ENCODE measurements at places on chromosomes 3 and 15.

- ATAC-seq: no peak
These were observed 767.5 kb upstream of the ROBO1 start for GRCh38 chr3:80535286-80535685.

DNA sequence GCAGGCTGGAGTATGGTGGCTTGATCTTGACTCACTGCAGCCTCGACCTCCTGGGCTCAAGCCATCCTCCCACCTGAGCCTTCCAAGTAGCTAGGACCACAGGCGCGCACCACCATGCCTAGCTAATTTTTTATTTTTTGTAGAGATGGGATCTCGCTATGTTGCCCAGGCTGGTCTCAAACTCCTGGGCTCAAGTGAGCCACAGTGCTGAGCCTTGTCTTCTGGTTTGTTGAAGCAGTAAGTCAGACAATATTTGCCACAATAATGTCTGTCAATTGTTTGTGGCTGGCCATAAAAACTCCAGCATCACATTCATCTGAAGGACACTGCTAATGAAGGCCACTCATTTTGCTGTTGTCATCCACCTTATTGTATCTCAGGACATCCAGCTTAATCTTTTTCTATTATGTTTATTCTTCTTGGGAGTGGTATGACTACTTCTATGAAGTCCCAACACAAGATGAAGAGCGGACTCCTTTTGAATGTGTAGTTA, 185.9 kb downstream of the FNDC3B start:
- no peak for ATAC-seq

DNA sequence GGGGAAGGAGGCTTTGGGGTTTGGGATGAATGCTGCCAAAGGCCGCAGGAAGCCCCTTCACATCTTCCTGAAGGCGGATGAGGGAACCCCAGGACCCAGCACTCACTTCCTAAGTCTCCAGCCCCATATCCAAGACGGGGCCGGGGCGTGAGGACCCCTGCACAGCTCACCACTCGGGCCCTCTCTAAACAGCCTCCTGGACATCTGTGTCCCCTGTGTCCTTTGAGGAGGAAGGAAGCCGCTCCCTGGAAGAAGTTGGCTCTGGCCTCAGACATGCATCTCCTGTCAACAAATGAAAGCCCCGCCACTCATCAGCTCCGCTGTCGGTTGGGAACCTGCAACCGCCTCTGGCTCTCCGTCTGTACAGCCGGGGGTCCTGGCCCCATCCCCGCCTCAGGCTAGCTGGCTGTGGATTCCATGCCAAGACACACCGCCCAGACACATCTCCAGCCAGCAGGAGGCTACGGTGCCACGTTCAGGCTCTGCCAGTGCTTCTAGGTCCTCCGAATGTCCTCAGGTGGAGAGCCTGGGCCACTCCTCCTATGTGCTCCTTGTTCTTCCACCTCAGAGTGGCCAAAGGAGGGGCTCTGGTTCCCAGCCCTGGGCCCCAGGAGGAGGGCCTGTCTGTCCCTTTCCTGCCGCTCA, 140.0 kb upstream of the MEF2A start:
- peak; percentile 67 for ATAC-seq

GRCh38 chr3:157175691-157176507, 16.0 kb upstream of the CCNL1 start:
- ATAC-seq: peak; percentile 61

DNA sequence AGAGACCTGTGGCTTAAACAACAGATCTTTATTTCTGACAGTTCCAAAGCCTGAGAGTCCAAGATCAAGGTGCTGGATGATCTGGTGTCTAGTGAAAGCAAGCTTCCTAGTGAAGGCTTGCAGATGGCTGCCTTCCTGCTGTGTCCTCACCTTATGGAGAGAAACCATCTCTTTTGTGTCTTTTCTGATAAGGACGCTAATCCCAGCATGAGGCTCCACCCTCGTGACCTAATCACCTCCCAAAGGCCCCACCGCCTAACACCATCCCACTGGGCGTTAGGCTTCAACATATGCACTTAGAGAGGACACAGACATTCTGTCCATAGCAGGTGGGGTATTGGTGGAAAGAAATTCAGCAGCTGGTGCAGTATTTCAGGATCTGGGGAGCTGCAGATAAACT, 19.8 kb upstream of the LYSMD4 start:
- ATAC-seq: no peak

DNA sequence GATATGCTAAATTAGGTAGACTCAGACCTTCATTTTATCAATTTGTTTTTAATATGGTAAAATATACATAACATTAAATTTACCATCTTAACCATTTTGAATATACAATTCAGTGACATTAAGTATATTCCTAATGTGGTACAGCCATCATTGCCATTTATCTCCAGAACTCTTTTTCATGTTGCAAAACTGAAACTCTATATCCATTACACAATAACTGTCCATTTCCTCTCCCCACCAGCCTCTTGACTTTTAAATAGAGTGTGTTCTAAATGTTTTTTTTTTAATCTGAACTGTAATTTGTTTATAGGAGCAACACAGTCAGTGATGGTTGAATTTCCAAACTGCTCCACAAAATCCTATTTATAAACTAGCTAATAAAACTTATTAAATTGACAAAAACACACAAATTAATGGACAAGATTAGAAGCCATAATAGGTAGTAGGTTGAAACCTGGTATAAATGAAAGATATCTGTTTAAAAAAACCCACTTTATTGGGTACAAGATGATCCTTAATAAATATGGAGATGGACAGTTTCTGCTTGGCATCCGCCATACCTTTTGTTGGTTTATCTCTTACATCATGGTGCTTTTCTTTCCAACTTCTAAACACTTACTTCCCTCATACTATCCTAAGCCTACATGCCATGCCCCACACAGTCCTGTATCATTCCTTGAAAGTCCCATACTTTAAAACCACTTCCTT, 142.4 kb downstream of the ZPLD1 start:
- no peak for ATAC-seq

GRCh38 chr3:16838561-16838960, 46.2 kb upstream of the PLCL2 start:
- ATAC-seq: no peak

GRCh38 chr15:52309154-52309548, 13.5 kb upstream of the MYO5C start:
- ATAC-seq: no peak

DNA sequence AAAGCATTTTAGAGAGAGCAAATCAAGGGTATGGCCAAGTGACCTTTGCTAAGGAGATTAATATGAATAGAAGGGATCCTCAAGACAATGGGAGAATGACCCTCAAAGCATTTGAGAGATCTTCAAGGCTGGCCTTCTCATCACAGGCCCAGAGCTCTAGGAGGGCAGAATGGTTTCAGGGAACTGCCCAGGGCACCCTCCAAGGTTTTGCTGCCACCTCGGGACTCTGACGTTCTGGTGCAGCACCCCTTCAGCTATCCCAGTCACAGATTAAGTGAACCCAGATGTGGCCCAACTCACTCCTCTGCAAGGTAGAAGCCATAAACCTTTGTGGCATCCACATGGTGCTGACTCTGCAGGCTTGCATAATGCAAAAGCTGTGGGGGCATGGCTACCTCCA, 209.3 kb downstream of the TLE3 start:
- no peak for ATAC-seq

DNA sequence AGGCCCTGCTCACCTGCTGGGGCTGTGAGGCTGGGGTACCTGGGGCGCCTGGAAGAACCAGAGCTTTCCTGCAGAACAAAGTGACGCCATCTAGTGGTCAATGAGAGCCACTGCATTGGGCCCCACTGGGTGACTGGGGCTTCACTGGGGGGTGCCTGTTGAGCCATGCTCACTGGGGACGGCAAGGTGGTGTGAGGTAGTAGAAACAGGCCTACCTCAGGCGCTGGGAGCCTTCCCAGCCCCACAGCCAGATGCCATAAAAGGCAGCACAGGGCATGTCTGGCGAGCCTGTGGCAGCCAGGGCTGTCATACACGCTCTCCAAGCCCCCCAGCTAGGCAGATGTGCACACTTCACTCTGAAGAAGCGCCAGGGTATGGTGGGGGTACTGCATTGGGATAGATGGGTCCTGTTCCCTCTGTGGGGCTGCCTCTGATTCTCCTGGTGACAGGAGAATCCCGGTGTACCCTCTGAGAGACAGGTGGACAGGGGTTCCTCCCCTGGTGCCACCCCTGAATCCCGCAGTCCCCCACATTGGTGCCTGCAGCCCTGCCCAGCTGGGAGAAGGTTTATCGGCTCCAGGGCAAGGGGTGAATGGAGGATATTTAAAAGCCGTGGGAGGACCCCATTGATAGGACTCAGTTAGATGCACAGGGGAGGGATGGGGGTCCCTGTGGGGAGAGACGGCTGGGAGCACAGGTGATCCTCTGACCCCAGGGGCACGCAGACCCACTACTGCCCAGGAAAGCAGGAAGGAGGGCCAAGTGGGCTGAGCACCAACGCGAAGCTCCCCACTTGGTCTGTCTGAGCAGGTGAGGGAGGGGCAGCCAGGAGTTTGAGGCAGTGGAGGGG, 178.8 kb downstream of the NSMCE3 start:
- peak; percentile 72 for ATAC-seq

DNA sequence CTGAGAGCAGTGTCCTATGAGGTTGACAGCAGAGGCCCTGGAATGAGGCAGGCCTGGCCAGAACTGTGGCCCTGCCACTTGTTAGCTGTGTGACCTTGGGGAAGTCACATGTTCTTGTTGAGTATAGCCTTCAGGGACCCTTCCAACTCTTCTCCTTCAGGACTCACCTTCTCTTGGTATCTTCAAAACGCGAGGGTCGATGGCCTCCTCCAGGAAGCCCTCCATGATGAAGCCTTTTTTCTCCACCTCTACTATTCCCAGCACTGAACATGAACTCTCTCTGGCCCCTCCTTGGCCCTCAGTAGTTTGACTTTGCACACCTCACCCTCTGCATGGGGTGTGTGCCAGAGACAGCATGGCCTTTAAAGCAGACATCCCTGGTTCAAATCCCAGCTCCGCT, 195.1 kb upstream of the LINGO1 start:
- ATAC-seq: no peak

Measured in SK-N-SH treated with all-trans-retinoic acid at 6 μM for 48 hours (cell line).